ENCODE measurements at places on chromosomes 3 and 15. TPM values are rescaled to one million over a fixed set of nuclear protein-coding genes. Genes with fewer than 3 reads are reported as not detected.

Gene SLC38A3
- not detected for total RNA-seq

Gene FOXB1
- not detected for total RNA-seq

Gene AGBL1
- not detected for total RNA-seq

Gene DENND4A
- total RNA-seq: 11.1 TPM

Gene CIP2A
- total RNA-seq: 0.79 TPM

Gene FETUB
- not detected for total RNA-seq

Measured in bronchial epithelial cell (primary cell).